COR-L47 (cell line): ENCODE measurements at places on chromosomes 4 and X.

- no peak for DNase-seq
These were observed 2.7 kb downstream of the TMEM165 start for GRCh38 chr4:55398461-55398860.

DNA sequence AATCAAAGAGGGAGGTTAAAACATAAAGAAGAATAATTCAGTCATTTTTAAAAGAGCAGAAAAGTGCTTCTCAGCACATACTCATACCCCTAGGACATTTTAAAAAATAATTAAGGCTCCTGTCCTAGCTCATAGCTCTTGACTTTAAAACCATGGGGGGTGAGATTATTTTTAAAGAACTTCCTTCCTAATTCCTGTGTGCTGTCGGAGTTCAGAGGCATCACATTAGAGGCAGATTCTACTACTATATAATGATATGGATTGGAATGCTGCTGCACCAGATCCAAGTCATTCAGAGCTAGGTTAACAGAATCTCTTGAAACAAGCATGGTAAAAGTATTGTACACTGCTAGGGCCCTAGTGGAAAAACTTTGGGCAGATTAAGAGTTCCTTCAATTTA lies 456.5 kb upstream of the ADGRL3 start:
- DNase-seq: no peak

GRCh38 chrX:132088864-132089263 lies 39.0 kb downstream of the FRMD7 start:
- DNase-seq: no peak

DNA sequence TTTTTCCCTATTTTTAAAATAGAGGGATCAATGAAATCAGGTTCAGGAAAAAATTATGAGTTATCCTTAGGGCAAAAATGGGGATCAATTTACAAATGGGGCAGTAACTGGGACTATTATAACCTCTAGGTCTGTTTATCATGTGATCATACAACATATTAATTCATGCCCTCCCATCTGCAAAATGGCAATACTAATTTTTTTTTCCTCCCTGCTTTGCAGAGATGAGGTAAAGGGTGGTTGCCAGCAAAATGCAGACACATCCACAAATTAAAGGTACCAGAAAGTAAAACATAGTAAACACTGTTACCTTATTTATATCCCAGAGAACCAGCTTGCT lies 467 bp downstream of the HSD17B11 start:
- no peak for DNase-seq

DNA sequence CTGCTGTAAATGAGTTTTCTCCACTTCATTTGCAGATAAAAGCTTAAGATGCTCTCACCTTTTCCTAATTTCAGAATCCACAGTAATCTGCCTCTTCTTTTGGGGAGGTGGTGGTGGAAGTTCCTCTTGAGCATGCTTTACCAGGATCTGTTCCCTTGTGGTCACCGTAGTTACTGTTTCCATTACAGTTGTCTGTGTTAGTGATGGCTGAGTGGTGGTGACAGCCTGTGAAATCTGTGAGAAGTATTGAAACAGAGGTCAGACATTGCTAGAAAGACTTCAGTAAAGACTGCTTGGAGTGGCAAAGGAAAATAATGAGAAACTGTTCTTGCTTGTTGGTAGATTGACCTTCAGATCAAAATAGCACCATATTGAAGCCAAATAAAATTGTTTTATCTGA lies 666.2 kb downstream of the DMD start:
- no peak for DNase-seq

DNA sequence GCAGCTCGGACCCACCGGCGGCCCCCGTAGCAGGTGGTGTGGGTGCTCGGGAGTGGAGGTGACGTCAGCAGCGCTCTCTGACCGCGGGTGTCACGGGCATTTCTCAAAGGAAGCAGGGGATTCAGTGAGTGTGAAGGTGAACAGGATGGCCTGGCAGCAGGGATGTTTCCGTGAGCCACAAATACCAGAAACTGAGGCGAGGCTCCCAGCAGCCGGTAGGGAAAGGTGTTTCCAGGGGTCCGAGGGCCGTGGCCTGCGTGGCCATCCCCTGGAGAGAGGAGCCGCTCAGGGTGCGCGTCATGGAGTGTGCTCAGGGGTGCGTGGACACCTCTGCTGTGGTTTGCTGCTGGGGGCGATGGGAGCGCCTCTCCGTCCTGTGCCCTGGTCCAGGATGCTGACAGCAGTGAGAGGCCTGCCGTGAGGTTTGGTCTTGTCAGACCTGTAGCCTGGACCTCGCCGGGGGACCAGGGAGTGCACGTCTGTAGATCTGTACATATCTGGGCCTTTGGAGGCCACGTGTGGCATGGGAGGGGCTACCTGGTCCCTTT lies 10.2 kb upstream of the HGFAC start:
- DNase-seq: no peak

DNA sequence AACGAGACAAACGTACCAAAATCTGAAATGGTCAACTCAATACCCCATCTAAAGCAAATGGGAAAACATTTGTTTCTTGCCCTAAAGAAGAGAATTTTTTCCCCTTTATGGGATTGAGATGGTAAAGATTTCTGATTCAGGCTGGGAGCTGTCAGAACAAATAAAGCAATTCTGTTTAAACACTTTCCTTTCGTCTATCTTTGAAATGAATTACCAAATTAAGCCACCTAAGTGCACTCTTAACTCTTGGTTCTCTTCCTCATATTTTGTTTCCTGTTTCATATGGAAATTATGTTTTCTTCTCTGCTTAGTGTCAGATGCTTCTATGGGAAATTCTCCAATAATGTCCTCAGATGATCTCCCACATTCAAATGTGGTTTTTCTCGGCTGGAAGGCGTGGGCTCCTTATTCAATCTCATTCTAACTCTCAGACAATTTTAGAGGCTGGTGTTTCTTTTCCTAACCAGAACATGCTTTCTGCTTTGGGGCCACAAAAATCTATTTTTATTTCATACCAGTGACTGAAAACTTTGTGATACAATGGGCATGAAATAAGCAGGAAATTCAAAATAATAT lies 50.3 kb upstream of the HPF1 start:
- DNase-seq: no peak
